ENCODE measurements at places on chromosomes 12 and 14. TPM values are rescaled to one million over a fixed set of nuclear protein-coding genes. Genes with fewer than 3 reads are reported as not detected.

DNA sequence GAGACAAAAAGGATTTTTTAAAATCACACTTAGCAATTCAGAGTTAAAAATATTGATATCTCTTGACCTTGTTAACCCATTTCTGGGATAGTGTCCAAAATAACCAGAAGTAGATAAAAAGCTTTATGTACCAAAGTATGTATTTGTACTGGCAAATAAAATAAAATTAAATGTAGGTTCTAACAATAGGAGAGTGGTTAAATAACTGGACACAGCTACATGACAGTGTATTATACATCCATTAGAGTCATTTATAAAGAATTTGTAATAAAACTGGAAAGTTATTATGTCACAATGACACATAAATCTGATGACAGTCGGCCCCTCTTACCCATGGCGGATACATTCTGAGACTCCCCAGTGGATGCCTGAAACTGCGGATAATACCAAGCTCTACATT lies 34.0 kb downstream of the BMAL2 start:
- ATAC-seq: no peak

DNA sequence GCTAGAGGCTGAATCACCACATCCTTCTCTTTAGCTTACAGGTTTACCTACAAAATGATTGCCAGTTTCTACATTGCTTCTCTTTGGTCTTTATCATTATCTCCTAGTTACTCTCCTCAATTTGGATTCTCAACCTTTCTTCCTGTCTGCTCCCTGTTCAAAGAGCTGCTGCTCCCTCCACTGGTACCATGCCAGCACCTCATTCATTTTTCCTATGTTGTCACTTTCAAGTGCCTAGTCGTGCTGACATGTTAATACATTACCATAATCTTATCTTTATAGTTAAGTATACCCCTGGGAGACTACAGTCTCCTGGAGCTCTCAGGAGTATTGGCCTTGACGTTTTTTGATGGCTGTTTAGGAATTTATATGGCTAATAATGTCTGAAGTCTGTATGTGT lies 14.2 kb downstream of the FRS2 start:
- no peak for ATAC-seq

The PRKD1 gene
- 0.25 TPM for total RNA-seq

The LAG3 gene
- 0.60 TPM for total RNA-seq

The CGRRF1 gene
- 13.4 TPM for total RNA-seq

The SLCO1B1 gene
- not detected for total RNA-seq

Data from motor neuron (in vitro differentiated cells).